ENCODE measurements at places on chromosomes 4 and X.

GRCh38 chr4:127143460-127144195 is 489.1 kb upstream of the INTU start:
- no peak for DNase-seq

- DNase-seq, result no peak
Measured at GRCh38 chr4:136124251-136124745, 1408.0 kb downstream of the PCDH18 start.

GRCh38 chr4:182267048-182267447 is 23.8 kb downstream of the TENM3 start:
- no peak for DNase-seq

DNA sequence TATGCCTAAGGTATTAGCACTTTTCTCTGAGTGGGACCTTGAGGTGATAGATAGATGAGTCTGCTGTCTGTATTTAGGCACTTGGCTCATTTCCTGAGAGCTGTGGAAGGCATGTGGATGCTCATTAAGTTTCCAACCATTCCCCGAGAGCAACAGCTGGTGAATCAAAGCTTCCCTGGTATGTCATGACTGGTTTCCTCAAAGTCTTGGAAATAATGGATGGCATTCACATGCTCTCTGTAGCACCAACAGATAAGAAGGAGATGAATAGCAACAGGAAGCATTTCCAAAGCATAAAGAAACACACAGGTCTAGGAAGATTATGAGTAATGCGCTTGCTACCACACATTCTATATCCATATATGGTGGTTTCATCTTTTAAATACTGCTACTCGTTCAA is 118.3 kb upstream of the ETNPPL start:
- no peak for DNase-seq

DNA sequence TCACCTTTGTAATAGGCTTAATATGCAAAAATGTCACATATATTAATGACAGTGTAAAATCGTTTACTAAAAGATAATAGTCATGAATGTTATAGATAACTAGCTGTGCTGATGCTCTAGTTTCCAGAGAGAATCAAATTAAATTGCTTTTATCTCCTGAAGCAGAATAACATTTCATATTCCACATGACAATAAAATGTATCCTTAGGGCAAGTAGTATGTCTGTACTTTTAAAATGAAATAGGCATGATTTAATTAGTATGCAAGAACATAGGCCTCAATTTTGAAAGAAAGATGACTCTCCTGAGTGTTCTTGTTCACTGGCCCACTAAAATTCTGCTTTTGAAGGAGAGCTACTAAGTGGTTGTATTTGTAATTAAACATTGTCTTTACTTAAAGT is 1027.0 kb downstream of the ARAP2 start:
- no peak for DNase-seq

GRCh38 chrX:45747905-45748304 is 547.2 kb upstream of the DIPK2B start:
- DNase-seq, result no peak

- peak; percentile 62 for DNase-seq
Measured at GRCh38 chr4:87353592-87353991, 30.9 kb upstream of the HSD17B13 start.

DNA sequence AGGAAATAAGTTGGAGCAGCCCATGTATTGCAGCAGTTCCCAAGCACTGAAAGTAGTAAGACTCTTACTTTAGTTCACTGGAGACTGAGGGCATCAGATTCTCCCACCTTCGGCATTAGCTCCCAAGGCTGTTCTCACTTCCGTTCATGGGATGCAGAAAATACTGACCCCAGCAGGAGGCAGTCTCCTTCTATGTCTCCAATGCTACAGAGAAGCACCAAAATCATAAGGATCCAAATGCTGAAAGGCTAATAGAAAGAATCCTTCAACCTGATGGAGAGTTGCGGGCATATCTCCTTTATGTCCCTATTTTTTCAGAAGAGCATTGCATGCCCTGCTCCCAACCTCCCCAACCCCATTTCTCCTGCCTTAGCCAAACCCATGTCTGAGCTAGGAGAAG is 32.4 kb downstream of the ADH7 start:
- peak; percentile 2 for DNase-seq

DNA sequence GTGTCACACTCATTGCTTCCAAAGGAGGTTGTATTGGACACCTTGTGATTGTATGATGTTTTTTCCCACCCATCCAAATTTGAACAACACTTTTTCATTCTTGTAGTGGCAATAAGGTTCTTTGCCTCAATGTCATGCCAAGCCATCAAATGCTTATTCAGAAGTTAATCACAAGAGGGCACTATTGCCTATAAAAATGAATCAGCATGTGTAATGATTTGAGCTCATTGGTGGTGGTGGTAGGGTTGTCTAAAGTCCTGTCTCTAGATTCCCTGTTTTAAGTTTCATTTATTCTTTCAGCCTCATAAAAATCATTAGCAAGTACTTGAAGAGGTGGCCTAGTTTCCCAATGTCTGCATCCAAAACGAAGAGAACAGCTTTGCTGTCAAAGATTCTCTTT is 37.0 kb downstream of the IRS4 start:
- peak; percentile 33 for DNase-seq

- DNase-seq, result no peak
Measured at GRCh38 chrX:9231491-9231890, 197.6 kb upstream of the FAM9B start.

GRCh38 chrX:41889317-41890025 is 33.9 kb downstream of the CASK start:
- DNase-seq, result no peak

DNA sequence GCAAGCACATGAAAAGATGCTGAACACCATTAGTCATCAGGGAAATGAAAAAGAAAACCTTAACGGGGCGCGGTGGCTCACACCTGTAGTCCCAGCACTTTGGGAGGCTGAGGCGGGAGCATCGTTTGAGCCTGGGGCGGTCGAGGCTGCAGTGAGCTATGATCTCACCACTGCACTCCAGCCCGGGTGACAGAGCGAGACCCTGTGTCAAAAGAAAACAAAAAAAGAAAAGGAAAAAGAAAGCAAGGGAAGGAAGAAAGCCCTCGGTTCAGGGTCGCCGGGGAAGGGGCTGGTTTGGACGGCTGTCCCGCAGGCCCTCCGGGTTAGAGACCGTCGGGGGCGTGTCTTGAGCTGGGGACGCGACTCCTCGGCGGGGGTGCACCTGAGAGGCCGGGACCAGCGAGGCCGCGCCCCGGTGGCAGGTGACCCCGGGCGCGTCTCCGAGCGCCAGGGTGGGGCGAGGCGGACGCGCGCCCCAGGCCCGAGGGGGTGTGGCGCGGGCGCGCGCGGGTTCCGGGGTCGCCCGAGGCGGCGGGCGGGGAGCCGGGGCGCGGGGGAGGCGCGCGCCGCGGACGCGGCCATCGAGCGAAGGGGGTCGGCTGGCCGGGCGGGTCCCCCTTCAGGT is 478 bp upstream of the PLXNA3 start:
- DNase-seq, result peak; percentile 60

DNA sequence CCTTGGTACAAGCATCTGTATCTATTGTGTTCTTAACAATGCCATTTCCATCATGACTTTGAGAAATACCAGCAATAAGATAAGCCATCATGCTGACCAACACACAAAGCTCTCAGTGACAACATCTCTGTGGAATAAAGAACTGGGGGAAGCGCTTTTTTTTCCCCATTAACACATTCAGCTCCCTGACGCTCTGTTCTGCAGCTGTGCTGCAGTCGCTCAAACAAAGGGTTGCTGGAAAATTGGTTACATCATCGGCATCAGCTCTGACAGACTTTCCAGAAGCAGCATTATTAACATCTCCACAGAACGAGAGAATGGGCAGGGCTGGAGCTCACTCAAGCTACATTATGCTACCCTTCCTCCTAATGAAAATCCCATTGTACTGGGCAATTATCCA is 39.9 kb downstream of the DCX start:
- DNase-seq, result no peak

DNA sequence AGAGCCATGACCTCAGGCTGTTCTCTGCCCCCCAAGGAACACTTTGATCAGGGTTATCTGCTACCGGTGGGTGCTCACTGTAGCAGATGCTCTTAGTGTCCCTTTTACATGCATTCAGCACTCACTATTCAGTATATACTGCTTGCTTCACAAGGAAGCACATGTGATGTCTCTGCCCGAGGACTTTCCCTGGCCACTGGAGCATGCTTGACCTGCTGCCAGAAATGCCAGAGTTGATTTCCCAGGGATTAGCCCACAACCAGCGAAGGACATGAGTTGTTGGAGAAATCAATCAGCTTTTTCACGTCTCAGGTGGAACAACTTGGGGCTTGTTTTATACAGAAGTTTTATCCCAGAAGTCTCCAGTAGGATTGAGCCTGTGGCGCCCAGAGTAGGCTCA is 51.2 kb upstream of the RPS6KA3 start:
- no peak for DNase-seq

DNA sequence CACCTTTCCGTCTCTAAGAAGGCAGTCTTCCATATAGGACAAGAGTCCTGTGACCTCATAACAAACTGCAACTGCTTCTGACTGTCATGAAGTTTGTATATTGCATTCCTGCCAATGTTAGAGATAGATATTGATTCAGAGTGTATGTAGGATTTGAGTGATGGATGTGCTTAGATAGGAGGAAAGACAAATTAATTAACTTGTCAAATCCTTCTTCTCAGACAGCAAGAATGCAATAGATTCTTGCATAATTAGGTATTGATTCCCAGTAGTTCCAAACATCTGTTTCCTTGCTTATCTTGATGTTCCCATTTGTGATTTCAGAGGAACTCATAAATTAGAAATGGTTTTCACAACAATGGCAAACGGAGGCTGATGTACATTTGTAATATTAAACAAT is 555.3 kb downstream of the TRAM1L1 start:
- DNase-seq, result no peak

DNA sequence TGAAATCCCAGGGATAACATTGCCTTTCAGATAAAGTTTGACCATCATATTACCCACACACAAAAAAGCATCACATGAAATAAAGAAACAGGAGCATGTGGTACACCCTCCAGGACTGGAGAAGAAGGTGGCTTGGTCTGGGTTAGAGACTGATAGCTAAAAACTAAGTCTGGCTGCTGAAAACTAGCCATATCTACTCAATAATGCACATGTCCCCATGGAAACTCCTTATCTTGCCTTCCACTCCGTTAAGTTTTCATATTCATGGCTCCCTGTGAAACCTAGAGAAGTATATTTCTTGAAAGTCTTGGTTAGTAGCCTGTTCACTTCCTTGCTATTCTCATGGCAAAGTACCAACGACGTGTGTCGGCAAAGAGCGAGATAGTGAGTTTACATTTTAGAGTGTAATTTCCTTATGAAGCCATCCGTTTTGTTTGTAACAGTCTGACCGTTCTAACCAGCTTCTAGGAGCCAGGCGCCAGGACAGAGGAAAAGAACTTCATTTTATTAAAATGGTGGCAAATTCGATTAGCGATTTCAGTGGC is 6.7 kb upstream of the DCTD start:
- no peak for DNase-seq

GRCh38 chr4:1544861-1545281 is 138.6 kb upstream of the NKX1-1 start:
- no peak for DNase-seq

- no peak for DNase-seq
Measured at GRCh38 chrX:94850811-94851210, 1176.8 kb downstream of the FAM133A start.

DNA sequence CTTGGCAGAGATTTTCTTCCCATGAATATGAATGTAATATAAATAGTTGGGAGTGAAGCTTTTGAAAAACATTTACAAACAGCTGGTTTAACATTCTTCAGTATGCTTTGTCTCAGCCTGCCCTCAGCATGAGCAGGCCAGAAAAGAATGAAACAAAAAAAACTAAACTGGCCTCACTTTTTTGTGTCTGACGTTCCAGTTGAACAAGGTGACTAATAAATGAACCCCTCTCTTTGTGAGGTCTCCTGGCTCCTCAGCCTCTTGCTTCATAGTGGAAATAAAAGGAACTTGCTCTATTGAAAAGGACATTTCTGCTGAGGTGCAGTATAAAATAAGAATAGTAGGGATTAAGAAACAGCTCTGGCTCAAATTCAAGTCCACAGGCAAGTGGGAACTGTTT is 9.4 kb downstream of the CHST7 start:
- DNase-seq, result no peak

DNA sequence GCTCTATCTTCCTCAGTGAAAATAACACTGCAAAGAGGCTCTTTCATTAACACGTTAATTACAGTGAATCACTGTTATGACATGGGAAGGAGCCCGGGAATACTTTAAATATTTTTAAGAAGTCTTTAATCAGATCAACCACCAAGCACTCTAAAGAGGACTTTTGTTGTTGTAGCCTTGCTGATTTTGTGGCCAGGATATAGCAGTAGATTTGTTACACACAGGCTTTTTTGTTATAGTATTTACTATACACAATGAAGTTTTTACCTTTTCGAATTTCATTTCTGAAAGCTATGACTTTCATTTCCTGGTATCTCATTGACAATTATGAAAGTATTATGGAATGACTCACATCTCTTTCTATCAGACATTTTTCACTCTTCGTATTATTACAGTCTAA is 20.3 kb downstream of the FGF13 start:
- no peak for DNase-seq

- no peak for DNase-seq
Measured at GRCh38 chr4:150852216-150852615, 162.9 kb downstream of the LRBA start.

GRCh38 chr4:180436361-180436760 is 1806.8 kb upstream of the TENM3 start:
- no peak for DNase-seq

GRCh38 chrX:133335027-133335426 is 80.3 kb downstream of the GPC4 start:
- peak; percentile 50 for DNase-seq

GRCh38 chr4:107725281-107725859 is 5.3 kb upstream of the PAPSS1 start:
- DNase-seq, result no peak

DNA sequence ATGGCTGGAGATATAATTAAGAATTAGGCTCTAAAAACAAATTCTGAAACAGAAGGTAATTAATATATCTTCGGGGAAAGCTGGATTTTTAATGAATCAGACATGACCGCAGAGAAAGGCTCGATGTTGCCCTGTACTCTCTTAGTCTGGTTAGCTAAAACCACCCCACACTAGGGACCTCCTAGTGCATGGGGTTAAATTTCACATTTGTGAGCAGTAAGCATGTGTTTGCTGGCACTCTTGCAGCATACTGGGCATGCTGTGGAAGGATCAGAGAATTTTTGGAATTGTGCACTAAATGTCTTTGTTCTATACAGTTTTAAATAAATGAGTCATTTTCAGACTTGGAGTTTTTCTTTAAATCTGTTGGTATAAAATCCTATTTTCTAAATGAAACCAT is 475.6 kb upstream of the FTHL17 start:
- no peak for DNase-seq
